ENCODE measurements at places on chromosomes 3 and 15.

DNA sequence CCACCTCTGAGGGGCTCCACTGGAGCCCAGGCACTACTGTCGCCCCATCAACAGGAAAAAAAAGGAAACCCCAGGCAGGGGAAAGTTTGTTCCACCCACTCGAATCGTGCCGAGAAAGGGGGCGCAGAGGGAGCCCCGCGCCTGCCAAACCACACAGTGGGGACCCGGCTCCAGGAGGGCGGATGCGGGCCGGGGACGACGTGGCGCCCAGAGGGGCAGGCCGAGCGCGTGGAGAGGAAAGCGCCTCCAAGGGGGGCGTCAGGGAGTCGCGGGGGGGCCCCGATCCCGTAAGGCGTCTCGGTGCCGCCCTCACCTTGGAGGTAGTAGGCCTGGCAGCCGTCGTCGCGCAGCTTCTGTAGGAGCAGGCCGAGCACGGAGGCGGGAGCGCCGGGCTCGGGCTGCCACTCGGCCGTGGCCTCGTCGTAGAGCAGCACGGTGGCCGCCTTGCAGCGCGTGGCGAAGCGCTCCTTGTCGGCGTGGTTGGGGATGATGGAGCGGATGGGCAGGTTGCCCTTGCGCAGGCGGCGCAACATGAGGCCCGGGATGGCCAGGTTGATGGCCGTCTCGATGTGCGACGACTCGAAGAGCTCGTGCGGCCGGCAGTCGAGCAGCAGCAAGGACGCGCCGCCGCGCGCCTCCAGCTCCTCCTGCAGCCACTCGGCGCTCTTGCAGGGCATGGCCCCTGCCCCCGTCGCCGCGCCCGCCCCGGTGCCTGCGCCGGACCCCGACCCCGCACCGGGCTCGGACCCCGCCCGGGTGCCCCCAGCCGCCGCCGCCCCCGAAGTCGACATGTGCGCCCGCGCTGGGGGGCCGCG lies 627 bp downstream of the DUSP7 start:
- peaks cover 58% of the 10 kb centered on the region for H3K4me1 ChIP-seq
- H3K27ac ChIP-seq, result peak overlapping the region; percentile 82
- peak; percentile 63 for DNase-seq
- peak overlapping the region; percentile 89 for H3K4me3 ChIP-seq
- H3K27me3 ChIP-seq, result no peaks in the 10 kb centered on the region
- H3K36me3 ChIP-seq, result peaks cover 40% of the 10 kb centered on the region

- no peak for DNase-seq
- no peaks in the 10 kb centered on the region for H3K27me3 ChIP-seq
- H3K27ac ChIP-seq, result no peak overlapping the region
- H3K36me3 ChIP-seq, result no peaks in the 10 kb centered on the region
- no peak overlapping the region for H3K4me3 ChIP-seq
These were observed 29.6 kb upstream of the TIMP4 start for GRCh38 chr3:12188328-12188648.

- H3K27ac ChIP-seq, result no peak overlapping the region
- peaks cover 6% of the 10 kb centered on the region for H3K27me3 ChIP-seq
- no peaks in the 10 kb centered on the region for H3K36me3 ChIP-seq
- H3K4me3 ChIP-seq, result no peak overlapping the region
- DNase-seq, result no peak
These were observed 246.2 kb downstream of the UACA start for GRCh38 chr15:70517194-70517590.

DNA sequence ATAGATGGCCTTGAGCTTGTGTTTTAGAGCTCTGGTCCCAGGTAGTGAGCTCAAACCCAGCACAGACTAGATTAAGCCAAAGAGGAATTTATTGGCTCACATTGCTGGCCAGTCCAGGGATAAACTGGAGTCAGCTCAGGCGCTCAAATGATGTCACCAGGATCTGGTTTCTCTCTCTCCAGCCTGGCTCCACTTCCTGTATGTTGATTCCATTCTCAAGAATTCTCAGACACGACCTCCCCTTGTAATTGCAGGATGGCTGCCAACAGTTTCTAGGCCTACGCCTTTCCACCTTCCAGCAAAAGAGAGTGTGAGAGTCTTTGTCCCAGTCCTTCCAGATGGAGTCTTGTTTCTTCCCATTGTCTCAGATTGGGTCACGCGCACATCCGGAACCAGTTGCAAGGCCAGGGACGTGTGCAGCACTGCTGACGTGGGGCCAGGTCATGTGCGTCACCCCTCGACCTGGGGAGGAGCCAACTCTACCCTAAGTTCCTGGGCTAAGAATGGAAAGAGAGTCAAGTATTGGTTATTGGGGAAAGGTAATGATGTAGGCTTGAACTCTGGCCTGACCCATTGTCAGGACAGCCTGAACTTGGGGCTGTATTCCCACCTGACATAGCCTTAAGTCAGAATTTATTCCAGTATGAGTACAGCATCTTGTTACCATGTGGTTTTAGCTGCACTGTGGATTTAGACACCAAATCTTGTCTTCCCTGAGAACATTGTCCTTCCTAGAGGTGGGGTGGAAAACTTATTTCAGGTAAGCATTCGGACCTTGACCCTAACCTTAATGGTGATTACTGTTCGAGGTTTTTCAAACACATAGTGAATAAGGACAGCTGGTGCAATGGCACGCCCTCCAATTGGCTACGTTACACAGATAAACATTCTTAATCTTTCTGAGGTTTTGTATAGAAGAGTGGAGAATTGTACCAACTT lies 31.6 kb downstream of the CACNA1D start:
- H3K4me3 ChIP-seq, result no peak overlapping the region
- no peaks in the 10 kb centered on the region for H3K36me3 ChIP-seq
- no peaks in the 10 kb centered on the region for H3K27me3 ChIP-seq
- DNase-seq, result peak; percentile 90
- H3K27ac ChIP-seq, result peak overlapping the region; percentile 26

DNA sequence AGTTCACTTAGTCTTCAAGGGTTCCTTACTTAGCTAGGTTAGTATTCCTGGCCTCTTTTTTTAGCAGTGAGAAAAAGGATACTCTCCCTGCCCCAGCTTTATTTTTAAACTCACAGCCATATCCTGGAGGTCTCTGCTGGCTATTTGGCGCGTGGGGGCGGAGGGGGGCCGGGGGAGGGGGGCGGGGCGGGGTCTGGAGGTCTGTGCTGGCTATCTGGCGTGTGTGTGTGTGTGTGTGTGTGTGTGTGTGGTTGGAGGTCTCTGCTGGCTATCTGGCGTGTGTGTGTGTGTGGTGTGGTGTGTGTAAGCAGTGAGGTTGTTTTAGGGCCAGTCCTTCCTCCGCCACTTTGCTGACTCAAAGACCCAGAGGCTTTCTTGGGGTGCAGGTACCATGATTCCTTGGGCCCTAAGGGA lies 579 bp upstream of the PLAAT1 start:
- no peaks in the 10 kb centered on the region for H3K36me3 ChIP-seq
- H3K27ac ChIP-seq, result peak overlapping the region; percentile 82

GRCh38 chr3:106765342-106765741 lies 611.9 kb upstream of the CCDC54 start:
- DNase-seq, result no peak
- H3K27me3 ChIP-seq, result no peaks in the 10 kb centered on the region
- H3K27ac ChIP-seq, result no peak overlapping the region
- no peaks in the 10 kb centered on the region for H3K36me3 ChIP-seq

- H3K36me3 ChIP-seq, result peaks cover 46% of the 10 kb centered on the region
- no peak overlapping the region for H3K4me3 ChIP-seq
- peak; percentile 52 for DNase-seq
These were observed 11.8 kb downstream of the PLXNA1 start for GRCh38 chr3:126994661-126995245.

DNA sequence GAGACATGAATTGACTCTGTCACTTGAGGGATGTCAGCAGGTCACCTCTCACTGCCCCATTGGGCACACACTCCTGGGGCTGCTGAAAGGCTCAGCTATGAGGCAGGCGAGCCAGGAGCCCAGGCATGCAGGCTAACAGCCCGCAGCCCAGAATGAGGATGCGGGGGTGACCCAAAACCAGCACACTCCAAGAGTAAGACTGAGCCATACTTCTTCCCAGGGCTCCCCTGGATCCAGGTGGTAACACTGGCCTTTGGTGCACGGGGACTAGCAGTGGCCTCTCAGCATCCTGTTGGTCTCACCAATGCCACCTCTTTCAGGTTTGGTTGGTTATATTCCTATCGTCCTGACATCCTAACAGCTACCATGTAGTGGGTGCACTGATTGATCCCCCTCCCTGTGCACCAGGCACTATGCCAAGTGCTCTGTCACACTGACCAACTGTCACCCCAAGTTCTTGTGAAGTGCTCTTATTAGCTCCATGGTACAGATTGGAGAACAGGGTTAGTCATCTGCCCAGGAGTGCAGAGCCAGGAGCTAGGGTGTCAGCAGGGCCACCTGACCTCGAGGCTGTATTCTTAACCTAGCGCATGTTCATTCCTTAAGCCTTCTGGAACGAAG lies 24.8 kb upstream of the SPTBN5 start:
- peaks cover 16% of the 10 kb centered on the region for H3K36me3 ChIP-seq
- H3K27me3 ChIP-seq, result no peaks in the 10 kb centered on the region
- peaks cover 67% of the 10 kb centered on the region for H3K4me1 ChIP-seq
- H3K4me3 ChIP-seq, result no peak overlapping the region
- peak overlapping the region; percentile 31 for H3K27ac ChIP-seq
- no peak for DNase-seq

DNA sequence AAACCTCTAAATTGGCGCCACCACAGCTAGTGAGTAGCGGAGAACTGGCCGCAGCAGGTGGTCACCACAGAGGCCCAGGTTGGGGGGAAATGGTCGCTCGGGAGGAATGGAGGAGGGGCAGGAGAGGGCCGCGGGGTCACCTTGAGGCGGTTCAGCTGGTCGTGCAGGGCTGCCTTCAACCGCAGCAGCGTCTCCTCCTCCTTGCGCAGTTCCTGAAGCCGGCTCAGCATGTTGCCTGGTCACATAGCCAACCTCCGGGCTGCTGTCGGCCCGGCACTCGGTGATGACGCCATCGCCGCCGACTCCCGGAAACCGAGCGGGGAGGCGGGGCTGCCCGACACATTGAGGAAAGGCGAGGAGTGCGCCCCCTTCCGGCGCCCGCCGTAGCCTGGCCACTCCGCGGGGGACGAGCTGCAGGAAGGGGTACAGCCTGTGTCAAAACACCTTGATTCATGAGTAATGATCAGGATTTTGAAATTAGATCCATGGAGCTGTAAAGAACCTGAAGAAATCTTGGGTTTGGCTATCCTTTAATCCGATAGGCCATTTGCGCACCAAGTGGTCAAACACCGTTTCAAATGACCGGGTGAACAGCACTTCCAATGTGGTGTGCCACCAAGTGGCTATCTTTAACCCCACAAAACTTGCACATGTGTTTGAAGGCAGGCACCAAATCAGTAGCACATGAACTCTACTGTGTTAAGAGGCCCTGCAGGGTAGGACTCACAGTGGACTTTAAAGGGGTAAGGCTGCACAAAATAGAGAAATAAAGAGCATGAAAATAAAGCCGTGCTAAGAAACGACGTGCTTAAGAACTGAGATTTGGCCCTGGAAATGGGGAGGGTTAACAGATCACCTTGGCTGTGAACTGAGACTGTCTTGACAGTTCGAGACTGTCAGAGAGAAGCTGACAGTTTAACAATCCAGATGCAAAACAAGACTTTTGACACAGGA lies at the start of gene SNAPC5:
SNAPC5 (minus strand) TSS at position 261 of the 954 bp plus-strand sequence; CDS start at position 230, 31 bp downstream.
- H3K27me3 ChIP-seq, result no peaks in the 10 kb centered on the region
- H3K4me3 ChIP-seq, result peak within 1 kb of the TSS; percentile 95
- DNase-seq, result peak; percentile 98
- peak within 1 kb of the TSS; percentile 93 for H3K27ac ChIP-seq
